ENCODE measurements at places on chromosomes 6 and 20.

DNA sequence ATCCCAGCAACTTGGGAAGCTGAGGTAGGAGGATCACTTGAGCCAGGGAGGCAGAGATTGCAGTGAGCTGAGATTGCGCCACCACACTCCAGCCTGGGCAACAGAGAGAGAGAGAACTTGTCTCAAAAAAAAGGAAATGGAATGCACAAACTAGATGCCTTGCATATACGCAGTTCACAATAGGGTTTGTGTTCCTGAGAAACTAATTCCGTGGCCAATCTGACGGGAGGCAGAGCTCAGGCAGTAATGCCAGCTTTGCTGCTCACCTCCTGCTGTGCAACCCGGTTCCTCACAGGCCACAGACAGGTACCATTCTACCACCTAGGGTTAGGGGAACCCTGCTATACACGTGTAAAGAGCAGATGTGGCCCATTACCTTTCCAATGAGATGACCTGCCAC, 1.4 kb downstream of the CDK5RAP1 start:
- H3K4me3 ChIP-seq = peak overlapping the region; percentile 80
- no peak overlapping the region for H3K27ac ChIP-seq
- peaks cover 26% of the 10 kb centered on the region for H3K4me1 ChIP-seq
- H3K27me3 ChIP-seq = no peaks in the 10 kb centered on the region
- DNase-seq = no peak
- H3K36me3 ChIP-seq = peaks cover 17% of the 10 kb centered on the region

DNA sequence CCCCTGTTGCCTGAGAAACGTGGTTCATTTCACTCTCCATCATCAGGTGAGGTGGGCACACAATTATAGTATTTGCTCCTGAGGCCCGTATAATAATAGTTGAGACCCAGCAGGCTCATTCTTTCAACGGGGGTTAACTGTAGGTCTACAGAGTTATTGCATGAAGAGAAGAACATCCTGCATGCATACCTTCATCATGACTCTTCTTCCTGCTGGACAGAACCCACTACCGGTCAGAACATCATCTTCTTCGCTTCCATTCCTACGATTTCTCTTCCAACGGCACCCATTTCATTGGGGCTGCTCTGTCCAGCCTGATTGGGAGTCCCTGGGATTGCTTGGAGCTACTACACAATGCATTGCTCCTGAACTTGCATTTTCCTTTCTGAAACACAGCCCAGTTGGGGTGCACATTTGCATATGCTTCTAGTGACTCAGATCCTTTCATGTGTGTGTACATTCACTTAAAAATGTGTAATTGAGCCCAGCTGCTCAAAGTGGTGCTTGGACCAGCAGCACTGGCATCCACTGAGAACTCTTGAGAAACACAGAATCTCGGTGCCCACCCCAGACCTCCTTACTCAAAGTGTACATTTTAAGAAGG, 57.4 kb downstream of the SLC24A3 start:
- peaks cover 8% of the 10 kb centered on the region for H3K4me1 ChIP-seq
- H3K27ac ChIP-seq = no peak overlapping the region
- DNase-seq = no peak
- no peak overlapping the region for H3K4me3 ChIP-seq
- no peaks in the 10 kb centered on the region for H3K27me3 ChIP-seq
- H3K36me3 ChIP-seq = no peaks in the 10 kb centered on the region

DNA sequence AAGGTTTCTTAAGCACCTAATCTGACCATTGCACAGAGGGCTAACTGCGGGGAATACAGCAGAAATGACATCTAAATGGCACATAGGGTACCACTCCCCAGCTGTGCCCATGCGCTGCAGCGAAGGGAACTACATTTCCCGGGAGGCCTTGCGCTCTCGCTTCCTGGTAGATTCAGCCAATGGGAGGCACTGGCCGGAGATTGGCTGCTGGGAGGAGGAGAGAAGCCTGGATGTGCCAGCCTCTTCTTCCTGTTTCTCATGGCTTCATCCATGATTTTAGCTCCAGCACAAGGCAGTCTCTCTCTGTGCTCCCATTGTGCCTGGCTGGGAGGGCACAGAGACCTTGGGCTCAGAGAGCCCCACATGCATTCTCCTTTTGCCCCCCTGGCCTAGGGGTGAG, 101.7 kb upstream of the FOXA2 start:
- H3K4me1 ChIP-seq = peaks cover 5% of the 10 kb centered on the region
- no peak for DNase-seq
- no peak overlapping the region for H3K4me3 ChIP-seq
- H3K36me3 ChIP-seq = no peaks in the 10 kb centered on the region

DNA sequence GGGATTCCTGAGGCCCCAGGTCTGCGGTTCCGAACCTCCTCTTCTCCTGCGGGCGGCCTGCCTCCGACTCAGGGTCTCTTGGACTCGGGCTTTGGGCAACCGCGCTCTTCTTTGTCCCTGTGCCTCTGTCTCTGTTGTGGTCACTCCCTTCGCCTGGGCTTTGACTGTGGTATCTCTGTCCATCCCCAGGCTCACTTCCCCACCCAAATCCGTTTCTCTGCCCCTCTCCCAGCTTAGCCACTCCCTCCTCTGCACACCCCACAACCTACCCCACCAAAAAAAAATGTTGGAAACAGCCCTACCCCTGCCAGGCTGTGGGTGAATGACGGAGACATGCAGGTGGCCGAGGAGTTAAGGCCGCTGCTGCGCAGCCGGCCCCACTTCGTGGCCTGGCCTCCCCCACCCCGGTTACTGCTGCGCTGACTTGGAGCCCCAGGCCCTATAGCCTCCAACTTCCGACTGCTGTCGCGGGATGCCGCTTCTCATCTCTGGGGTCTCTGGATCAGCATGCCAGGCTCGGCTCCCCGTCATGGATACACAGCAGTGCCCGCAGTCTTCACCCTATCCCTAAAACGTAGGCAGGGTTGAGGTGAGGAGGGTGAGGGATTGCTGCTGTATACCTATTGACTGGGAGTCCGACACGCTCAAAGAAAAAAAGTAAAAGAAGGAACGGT, 2.7 kb upstream of the MAFB start:
- H3K27me3 ChIP-seq = peaks cover 25% of the 10 kb centered on the region
- no peak for DNase-seq
- H3K27ac ChIP-seq = peak overlapping the region; percentile 31
- H3K4me1 ChIP-seq = peaks cover 17% of the 10 kb centered on the region
- H3K36me3 ChIP-seq = no peaks in the 10 kb centered on the region
- H3K4me3 ChIP-seq = peak overlapping the region; percentile 93

DNA sequence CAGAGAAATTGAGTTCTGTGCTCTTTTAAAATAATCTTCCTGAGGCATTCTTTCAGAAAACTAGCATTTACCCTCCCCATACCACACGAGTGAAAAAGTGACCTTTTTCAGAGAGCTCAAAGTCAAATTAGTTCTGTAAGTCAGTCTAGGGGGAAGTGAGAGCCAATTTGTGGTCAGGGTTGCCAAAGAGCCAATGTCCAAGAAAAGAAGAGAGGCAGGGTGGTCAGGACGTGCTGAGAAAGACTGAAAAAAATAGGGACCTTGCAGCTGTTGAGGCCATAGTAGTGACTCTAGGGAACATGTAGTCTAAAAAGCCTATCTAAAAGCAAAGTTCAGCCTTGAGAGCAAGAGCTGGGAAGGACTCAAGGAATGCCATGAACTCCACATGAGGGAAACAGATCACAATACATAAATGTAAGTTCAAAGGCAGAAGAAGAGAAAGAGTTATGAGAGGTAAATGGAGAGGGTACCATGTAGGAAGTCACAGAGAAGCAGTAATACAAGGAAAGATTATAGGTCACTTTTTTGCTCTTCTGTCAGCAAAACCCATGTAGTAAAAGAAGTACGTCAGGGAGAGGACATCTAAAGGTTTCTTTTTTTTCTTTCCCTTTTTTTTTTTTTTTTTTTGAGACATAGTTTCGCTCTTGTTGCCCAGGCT, 565.1 kb upstream of the FLRT3 start:
- no peak for DNase-seq
- no peak overlapping the region for H3K27ac ChIP-seq
- no peaks in the 10 kb centered on the region for H3K36me3 ChIP-seq
- no peak overlapping the region for H3K4me3 ChIP-seq
- no peaks in the 10 kb centered on the region for H3K27me3 ChIP-seq

DNA sequence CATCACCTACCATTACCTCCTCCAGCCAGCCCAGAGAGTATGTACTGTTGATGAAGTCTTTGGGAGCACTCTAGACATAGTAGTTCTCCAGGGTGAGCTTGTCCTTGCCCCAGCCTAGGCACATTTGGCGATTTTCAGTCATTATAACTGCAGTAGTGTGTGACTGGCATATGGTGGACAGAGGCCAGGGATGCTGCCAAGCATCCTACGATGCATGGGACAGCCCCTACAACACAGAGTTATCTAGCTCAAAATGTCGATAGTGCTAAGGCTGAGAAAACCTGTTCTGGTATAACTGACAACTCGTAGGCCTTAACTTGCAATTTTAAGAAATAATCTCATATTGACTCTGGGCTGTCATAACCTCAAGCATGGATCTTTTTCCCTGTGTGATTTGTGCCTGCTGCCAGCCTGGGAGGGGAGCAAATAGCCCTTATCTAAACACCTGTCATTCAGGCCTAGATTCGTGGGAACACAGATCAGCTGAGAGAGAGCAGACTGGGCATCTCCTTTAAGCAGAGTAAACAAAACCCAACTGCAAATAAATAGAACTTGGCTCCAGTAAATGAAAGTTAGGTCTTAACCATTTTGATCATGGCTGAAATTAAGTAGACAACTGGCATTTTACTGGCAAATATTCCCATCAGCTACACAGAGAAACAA, 102.6 kb downstream of the SPTLC3 start:
- no peaks in the 10 kb centered on the region for H3K4me1 ChIP-seq
- H3K27ac ChIP-seq = no peak overlapping the region
- peaks cover 10% of the 10 kb centered on the region for H3K36me3 ChIP-seq
- H3K4me3 ChIP-seq = no peak overlapping the region
- no peaks in the 10 kb centered on the region for H3K27me3 ChIP-seq

DNA sequence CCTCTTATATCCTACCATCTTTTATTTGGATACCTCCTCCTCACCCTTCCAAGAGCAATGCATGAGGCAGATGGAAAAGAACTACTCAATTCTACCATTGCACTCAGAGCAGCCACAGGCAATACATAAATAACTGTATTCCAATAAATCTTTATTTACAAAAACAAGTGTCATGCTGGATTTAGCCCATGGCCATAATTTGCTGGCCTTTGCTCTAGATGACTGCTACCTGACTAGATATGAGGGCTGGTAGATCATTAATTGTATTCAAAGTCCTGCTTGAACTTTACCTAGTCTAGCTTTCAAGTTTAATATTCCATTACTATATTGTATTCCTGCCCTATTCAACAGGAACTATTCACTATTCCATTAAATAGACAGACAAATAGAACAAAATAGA, 37.1 kb downstream of the AFG1L start:
- no peak overlapping the region for H3K27ac ChIP-seq
- peaks cover 5% of the 10 kb centered on the region for H3K36me3 ChIP-seq

DNA sequence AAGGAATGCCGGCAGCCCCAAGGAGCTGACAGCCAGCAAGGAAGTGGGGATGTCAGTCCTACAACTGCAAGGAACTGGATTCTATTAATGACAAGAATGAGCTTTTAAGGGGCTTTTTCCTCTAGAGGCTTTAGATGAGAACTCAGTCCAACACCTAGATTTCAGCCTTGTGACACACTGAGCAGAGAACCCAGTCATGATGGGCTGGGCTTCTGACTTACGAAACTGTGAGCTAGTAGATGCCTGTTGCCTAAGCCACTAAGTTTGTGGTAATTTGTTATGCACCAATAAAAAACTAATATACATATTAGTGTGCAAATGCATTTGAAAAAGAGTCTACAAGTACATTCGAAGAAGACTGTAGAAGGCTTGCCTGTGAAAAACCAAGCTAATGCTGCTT, 263.3 kb downstream of the SOX4 start:
- H3K27ac ChIP-seq = no peak overlapping the region
- peaks cover 4% of the 10 kb centered on the region for H3K4me1 ChIP-seq
- no peak for DNase-seq
- no peaks in the 10 kb centered on the region for H3K27me3 ChIP-seq
- no peaks in the 10 kb centered on the region for H3K36me3 ChIP-seq

DNA sequence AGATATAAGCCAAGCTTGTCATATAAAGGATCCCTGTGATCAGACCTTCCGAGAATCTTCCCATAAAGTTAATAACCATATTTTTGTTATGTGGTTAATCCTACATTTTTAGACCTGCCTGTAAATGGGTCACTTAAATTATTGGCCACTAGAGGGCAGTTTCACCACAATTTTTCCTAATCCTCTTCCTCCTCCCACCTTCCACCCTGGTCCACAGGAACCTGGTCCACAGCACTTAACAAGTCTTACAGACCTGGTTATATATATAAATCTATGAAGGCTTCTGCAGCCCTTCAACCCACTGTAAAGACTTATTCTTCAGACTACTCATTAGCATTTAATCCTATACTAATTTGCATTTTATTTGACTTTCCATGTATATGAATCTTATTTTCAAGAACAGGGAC, 28.3 kb downstream of the MRS2 start:
- H3K4me1 ChIP-seq = no peaks in the 10 kb centered on the region
- H3K27ac ChIP-seq = no peak overlapping the region
- H3K4me3 ChIP-seq = no peak overlapping the region
- H3K36me3 ChIP-seq = peaks cover 12% of the 10 kb centered on the region
- no peaks in the 10 kb centered on the region for H3K27me3 ChIP-seq
- no peak for DNase-seq

GRCh38 chr6:36070252-36070651, 42.6 kb downstream of the MAPK14 start:
- no peak overlapping the region for H3K4me3 ChIP-seq
- DNase-seq = no peak
- H3K27ac ChIP-seq = no peak overlapping the region
- no peaks in the 10 kb centered on the region for H3K27me3 ChIP-seq
- H3K36me3 ChIP-seq = no peaks in the 10 kb centered on the region
